Retinal pigment epithelial cell (primary cell): ENCODE measurements at places on chromosomes 12 and 14.
A peak's percentile ranks its signal among the peaks of the same experiment; 100 is the strongest.

DNA sequence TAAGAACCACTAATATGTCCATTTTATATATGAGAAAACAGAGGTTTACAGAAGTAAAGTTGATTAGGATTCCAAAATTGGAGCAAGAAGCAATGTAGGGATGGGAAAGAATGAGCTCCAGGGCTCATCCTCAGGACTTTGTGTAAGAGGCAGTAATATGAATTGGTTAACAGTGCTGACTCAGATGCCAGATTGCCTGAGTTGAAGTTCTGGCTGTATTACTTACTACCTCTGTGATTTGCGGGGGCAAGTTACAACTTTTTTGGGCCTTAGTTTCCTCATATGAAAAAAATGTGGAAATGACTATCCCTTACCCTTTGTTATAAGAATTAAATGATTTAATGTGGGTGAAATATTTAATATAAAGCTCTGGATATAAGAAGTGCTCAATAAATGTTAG lies 35.1 kb upstream of the PPP2R5E start:
- no peak for DNase-seq

- no peak for DNase-seq
These were observed 402.9 kb upstream of the SOX5 start for GRCh38 chr12:24352363-24352762.

DNA sequence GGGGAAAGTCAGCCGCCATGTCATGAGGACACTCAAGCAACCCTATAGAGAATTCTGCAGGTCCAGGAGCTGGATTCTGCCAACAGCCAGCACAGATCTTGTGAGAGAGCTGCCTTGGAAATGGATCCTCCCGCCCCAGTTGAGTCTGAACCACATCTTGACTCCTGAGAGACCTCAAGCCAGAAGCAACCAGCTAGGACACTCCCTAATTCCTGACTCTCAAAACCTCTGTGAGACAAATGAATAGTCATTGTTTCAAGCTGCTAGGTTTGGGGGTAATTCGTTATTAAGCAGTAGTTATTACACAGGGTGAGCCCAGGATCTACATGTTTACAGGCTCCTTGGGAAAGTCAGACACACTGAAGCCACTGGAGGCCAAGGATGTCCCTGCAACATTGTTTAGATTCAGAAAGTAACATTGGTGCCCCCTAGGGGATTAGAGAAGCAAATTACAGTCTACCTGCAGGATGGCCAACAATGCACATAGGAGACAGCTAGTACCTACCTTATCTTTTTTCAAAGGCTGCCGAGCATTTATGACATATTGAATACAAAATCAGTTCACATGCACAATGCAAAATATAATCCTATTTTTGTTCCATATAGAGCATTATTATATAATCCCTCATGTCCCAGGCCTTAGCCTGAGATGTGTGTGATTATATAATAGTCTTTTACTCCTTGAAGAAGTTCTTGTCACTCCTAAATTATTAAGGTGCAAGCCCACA lies 57.9 kb upstream of the FICD start:
- peak; percentile 6 for DNase-seq

GRCh38 chr14:95535226-95536021 lies 574 bp downstream of the GLRX5 start:
- no peak for DNase-seq
